ENCODE measurements at places on chromosomes 11 and 22.

GRCh38 chr11:2942872-2943710 lies 13.9 kb upstream of the PHLDA2 start:
- DNase-seq: no peak

GRCh38 chr11:17515443-17516176 lies 28.6 kb downstream of the USH1C start:
- no peak for DNase-seq

GRCh38 chr22:39985383-39986035 lies 9.2 kb upstream of the FAM83F start:
- DNase-seq: no peak

GRCh38 chr11:41414771-41415440 lies 44.5 kb downstream of the LRRC4C start:
- no peak for DNase-seq

DNA sequence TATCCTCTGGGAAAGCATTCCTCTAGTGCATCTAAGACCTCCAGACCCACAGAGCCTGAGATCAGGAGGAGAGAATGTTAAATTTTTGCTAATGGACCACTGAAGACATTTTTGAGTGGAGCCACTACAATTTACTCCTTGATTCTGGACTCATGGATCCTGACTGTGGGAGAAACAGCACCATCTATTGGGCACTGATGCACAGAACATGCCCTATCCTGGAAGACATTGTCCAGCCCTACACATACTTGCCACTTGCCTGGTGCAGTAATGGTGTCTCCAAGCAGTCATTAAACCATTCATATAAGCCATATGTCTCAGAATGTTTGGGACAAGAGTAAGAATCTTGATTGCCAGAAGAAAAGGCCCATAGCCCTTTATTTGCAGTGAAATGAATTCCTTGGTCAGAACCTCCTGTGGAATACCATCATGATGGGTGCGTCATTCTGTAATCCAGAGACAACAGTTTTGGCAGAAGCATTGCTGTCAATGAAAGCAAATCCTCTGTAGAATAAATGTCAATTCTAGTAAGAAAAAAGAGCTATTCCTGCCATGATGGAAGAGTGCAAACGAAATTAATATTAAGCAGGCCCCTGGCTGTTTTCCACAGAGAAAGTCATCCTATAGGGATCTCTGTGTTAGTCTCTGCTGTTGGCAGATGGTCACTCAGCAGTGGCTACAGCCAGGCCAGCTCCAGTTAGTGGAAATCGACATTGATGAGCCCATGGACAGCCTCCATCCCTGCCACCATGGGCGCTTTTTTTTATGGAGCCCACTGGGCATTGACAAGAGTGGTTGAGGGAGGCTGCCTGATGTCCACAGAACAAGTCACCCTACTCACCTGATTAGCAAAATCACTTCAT lies 43.5 kb downstream of the GGTLC2 start:
- peak; percentile 63 for DNase-seq

DNA sequence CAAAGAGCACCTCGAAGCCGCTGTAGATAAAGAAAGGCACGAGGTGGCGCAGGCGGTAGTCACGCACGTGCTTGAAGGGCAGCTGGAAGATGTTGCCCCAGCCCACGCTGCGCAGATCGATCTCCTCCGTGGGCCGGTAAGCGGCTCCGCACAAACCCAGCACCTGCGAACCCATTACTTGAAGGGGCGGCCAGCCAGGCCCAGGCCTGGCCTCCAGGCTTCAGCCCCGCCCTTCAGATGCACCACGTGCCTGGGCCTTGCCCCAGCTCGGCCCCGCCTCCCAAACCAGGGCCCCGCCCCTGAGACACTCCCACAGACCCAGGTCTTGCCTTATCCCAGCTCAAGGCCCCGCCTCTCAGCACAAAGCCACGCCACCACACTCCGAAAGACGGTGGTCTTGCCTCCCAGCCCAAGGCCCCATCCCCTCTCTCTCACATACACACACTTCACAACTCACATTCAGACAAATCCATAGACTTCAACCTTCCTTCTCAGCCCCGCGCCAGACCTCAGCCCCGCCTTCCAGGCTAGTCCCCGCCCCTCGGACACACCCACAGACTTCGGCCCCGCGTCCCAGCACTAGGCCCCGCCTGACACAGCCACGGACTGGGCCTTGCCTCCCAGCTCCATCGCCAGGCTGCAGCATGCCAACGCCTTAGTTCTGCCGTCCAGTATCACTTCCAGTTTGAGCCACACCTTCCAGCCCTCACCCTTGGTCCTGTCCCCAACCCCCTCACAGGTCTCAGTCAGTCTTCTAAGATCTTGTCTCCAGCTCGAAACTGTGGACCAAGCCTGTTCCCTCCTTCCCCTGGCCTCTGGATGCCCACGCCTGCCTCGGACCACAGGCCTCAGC lies 7.0 kb downstream of the UNC93B1 start:
- no peak for DNase-seq
